ENCODE measurements at places on chromosomes 5 and 9.
A peak's percentile ranks its signal among the peaks of the same experiment; 100 is the strongest.

DNA sequence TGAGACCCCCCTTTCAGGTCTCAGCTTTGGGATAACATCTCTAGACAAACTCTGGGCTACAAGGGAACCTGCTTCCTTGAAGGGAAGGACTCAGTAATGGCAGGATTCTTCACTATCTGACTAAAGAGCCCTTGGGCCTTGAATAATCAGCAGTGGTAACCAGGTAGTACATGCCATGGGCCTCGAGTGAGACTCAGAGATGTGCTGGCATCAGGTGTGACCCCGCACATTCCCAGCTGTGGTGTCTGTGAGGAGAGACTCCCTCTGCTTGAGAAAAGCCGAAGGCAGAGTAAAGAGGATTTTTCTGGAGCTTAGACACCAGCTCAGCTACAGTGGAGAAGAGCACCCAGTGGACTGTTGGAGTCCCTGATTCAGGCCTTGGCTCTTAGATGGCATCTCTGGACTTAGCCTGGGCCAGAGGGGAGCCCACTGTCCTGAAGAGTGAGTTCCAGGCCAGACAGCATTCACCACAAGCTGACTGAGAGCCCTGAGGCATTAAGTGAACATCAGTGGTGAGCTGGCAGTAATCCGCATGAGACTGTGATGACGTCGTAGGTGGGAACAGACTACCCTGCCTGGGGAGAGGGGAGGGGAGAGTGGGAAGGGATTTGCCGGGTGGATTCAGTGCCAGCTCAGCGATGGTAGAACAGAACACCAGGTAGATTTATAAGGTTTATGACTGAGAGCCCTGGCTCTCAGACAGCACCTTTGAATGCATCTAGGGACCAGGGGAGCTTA is 5.3 kb upstream of the ZNF782 start:
- no peak for DNase-seq

- peak; percentile 60 for DNase-seq
Measured at GRCh38 chr9:83706676-83707517, 861 bp downstream of the UBQLN1 start.

DNA sequence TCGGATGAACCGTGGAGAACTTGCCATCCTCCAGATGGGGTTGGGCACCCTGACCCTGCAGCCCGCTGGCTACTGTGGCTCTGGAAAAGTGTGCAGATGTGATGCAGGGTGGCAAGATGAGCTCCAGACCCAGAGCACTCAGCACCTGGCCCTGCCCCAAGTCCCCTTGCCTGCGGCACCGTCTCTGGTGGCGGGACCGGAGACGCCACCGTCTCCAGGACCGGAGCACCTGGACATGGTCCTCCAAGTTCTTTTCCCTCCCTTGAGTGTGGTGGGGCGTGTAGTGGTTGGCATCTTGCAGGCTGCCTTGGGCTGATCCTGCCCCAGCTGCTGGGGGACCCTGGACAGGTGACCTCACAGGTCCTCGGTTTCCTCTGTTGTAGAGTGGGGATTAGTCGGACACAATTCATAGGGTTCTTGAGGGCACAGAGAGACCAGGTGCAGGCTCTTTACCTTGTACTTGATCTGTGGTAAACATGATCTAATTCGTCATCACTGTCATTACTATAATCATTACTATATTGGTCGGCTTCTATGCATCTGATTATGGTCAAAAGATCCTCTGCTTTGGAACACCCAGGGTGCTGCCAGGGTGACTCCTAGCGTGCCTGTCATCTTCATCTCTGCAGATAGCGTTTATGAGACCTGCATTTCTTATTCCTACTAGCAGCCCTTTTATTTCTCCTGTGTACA is 83.5 kb downstream of the COL5A1 start:
- no peak for DNase-seq

GRCh38 chr9:99824378-99825171 is 2.9 kb downstream of the NR4A3 start:
- peak; percentile 57 for DNase-seq

DNA sequence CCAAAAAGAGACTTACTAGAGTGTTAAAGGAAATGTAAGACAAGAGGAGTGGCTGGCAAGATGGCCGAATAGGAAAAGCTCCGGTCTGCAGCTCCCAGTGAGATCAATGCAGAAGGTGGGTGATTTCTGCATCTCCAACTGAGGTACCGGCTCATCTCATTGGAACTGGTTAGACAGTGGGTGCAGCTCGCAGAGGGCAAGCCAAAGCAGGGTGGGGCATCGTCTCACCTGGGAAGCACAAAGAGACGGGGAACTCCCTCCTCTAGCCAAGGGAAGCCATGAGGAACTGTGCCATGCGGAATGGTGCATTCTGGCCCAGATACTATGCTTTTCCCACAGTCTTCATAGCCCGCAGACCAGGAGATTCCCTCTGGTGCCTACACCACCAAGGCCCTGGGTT is 308.7 kb downstream of the AGTPBP1 start:
- no peak for DNase-seq

GRCh38 chr5:150999704-151000442 is 20.5 kb upstream of the GPX3 start:
- DNase-seq = no peak

- no peak for DNase-seq
Measured at GRCh38 chr5:136810261-136810801, 445.0 kb upstream of the TRPC7 start.

- DNase-seq = no peak
Measured at GRCh38 chr9:33469891-33470290, 3.8 kb downstream of the NOL6 start.

GRCh38 chr5:179161901-179162300 is 101.7 kb downstream of the ZNF354C start:
- no peak for DNase-seq

DNA sequence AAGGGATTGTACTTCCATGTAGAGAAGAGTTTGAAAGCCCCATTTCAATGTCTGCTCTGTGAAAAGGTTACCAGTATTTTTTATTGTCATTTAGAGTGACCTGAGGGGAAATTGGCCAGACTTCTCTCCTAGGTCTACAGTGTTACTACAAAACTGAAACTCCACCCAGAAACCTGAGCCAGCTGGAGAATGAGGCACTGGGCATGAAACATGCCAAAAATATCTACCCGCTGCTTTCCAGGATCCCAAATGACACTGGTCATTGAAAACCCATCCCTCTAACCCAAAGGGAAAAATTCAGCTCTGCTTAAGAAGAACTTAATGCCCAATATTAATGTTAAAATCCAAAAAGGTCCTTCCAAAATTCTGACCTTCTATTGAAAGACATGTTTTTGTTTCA is 99.2 kb upstream of the TRIM32 start:
- DNase-seq = no peak

DNA sequence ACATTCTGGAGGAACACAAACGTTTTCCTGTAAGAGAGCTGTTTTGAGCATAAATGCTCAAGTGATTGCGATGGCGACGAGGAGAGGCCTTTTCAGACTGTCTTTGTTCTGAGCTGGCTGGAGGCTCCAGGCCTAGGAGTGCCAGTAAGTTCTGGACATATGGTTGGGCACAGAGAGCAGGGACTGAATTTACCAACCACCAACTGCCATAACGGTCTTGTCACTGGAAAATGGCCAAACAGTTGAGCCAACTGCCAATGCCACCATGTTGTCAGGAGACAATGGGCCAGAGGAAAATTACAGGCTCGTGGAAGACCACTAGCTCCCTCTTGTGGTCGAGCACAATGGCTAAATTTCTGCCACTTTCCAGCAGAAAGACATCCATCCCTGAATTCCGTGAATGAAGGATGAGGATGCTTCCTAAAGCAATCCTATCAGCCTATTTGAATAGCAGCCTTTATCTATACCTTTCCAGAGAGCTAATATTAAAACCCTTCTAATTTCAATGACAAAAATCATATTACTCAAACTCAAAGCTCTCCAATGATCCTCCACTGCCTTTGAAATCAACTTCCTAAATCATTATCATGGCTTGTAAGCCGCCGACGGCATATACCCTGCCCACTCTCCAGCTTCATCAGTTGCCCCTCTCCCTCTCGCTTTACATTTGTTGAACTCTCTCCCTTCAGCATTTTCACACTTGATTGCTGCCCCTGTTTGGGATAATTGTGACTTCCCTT is 66.9 kb upstream of the GLIS3 start:
- DNase-seq = peak; percentile 12

DNA sequence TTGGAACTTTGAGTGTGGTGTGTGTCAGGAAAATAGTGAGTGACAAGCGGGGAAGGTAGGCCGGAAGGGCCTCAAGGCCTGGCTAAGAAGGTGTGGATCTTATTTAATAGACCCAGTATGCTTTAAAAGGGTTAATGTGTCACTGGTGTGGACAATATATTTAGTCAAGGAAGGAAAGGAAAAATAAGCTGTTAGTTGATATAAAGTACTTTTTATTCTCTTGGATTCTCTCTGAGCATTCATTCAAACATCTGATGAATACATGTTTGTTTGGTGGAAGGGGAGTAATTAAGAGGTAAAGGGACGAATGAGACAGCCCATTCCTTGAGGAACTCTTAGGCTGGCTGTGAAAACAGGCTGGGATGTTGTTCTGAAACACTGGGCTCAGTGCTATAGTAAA is 98.9 kb downstream of the MELK start:
- DNase-seq = no peak

DNA sequence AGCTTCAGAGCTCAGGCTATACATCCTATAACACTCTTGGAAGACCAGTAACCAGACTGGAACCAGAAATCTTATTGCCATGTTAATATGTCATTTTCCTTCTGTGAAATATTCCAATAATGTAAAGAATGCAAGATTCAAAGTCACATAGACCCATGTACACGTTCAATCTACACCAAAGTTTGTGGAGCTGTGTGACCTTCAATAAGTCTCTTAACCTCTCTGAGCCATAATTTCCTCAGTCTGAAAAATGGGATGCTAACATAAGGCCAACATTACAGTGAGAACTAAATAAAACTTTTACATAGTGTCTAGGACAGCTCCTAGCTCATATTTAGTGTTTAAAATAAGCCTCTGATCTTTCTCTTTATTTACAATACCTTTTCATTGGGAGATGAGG is 70.4 kb downstream of the ARRDC3 start:
- DNase-seq = no peak

- DNase-seq = no peak
Measured at GRCh38 chr9:102403514-102403913, 591.6 kb upstream of the CYLC2 start.

DNA sequence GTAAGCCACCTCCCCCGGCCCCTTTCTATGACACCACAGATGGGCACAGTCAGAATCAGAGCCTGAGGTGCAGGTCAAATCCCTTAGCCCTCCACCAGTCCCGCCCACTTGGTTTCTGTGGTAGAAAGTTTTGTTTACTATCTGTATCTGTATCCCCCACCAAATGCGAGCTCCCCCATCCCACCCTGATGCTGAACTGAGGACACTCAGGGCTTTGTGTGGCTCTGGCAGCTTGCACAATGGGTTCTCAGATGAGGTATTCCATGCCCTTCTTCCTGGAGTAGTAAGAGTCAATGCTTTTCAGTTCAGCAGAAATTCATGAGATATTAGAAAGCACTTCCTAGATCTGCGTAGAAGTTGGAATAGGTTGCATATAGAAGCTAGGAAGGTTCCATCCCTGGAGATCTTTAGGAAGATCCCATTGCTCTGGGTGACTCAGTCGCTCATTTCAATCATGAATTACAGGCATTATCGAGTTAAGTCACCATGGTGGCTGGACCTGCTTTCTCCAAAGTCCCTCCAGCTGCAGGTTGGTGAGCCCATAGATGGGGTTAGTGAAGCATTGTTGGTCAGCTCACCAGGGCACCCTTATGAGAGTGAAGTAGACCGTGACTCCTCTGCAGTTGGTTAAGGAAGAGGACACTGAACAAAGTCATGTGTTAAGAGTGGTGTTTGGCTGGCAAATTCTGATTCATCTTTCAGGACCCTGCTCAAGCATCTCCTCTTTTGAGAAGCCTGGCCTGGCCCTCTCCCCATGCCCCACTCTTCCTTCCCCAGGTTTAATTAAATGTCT is 10.6 kb upstream of the KCNIP1 start:
- no peak for DNase-seq

- no peak for DNase-seq
Measured at GRCh38 chr9:36637491-36638270, 65.0 kb downstream of the MELK start.

DNA sequence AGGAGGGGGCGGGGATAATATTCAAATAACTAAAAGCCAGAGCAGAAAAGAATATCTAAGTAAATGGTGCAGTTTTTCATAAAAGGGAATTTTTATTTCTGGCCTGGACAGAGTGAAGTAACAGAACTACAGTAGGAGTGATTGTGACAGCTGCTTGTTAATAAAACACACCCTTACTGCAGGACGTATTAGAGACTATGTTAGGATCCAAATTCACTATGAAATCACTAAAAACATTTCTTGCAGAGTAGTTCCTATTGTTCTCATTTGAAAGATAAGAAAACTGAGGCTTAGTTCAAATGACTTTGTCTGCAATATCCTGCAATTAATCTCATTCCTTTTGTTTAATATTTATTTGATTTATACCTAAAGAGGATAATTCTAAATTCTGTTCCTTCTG is 39.5 kb downstream of the FAM174A start:
- no peak for DNase-seq

Measured in thymus (tissue), 14 donors.